Stimulated activated CD8-positive, alpha-beta memory T cell treated with anti-CD3 and anti-CD28 coated beads, Interleukin-4, amount 100 ng/mL, for 4 hours (primary cell): ENCODE measurements at places on chromosomes 4 and X.

- DNase-seq, result no peak
Measured at GRCh38 chr4:102614801-102615200, 113.6 kb downstream of the NFKB1 start.

DNA sequence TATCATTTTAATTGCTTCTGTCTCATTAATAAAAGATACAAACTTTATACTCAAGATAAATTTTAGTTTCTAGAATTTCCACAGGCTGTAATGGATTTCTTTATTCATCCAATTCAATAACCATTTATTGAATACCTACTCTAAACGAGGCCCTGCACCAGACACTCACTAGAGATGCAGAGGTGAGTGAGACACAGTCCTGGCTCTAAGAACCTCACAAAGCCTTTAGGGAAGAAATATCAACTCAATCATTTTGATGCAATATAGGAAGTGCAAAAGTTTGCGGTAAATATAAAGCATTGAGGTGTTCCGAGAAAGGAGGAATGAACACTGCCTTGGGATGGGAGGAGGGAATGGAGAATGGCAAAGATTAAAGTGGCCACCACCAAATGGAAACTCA lies 81.6 kb upstream of the SH3RF1 start:
- DNase-seq, result no peak

GRCh38 chrX:18887825-18888212 lies 96.1 kb downstream of the PHKA2 start:
- no peak for DNase-seq

- no peak for DNase-seq
Measured at GRCh38 chrX:3263681-3264126, 82.7 kb downstream of the MXRA5 start.

GRCh38 chr4:22014222-22014741 lies 65.7 kb upstream of the KCNIP4 start:
- no peak for DNase-seq

- DNase-seq, result no peak
Measured at GRCh38 chrX:78168065-78168464, 28.6 kb upstream of the TAF9B start.

DNA sequence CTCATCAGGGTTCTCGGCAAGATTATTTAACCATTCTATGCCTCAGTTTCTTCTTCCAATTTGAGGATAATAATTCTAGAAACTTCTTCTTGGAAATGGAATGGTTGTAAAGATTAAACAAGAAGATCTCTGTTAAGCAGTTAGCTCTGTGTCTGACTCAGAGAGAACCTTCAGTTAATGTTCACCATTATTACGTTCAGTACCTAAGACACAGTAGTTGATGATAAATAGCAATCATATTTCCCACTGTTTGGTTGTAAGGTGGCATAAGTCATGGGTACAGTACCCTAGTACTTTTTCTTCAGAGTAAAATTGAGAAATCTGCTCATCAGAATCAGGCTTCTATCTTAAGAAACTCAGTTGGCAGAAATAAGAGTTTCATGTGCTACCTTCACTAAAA lies 366.5 kb upstream of the BOD1L1 start:
- no peak for DNase-seq

- DNase-seq, result no peak
Measured at GRCh38 chr4:110515676-110516075, 39.7 kb downstream of the ENPEP start.

DNA sequence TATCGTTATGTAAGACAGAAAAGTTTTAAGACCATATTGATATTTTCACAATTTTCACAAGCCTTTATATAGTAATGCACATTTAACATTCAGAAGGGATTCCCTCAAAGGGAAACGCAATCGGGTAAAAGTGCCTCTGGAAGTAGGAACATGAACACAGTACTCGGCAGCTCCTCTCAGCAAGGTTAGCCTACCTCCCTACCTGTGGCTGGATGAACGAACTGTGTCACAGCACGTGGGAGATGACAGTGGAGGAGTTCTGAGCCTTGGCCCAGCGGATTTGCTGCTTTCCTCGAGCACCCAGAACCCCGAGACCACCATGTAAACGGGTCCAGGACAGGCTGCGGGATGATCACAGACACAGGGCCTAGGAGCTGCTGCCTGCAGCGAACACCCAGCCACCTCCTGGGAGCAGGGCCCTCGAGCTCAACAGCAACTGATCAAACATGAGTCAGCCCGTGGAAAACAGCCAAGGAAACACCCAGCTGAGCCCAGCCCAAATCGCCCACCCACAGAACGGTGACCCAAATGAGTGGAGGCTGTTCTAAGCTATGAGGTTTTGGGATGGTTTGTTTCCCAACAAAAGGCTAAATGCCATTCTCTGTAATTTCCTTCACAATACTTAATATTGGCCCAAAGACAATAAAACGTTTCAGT lies 30.4 kb downstream of the FAT1 start:
- DNase-seq, result no peak

GRCh38 chr4:15131551-15131950 lies 129.3 kb downstream of the CPEB2 start:
- DNase-seq, result no peak

DNA sequence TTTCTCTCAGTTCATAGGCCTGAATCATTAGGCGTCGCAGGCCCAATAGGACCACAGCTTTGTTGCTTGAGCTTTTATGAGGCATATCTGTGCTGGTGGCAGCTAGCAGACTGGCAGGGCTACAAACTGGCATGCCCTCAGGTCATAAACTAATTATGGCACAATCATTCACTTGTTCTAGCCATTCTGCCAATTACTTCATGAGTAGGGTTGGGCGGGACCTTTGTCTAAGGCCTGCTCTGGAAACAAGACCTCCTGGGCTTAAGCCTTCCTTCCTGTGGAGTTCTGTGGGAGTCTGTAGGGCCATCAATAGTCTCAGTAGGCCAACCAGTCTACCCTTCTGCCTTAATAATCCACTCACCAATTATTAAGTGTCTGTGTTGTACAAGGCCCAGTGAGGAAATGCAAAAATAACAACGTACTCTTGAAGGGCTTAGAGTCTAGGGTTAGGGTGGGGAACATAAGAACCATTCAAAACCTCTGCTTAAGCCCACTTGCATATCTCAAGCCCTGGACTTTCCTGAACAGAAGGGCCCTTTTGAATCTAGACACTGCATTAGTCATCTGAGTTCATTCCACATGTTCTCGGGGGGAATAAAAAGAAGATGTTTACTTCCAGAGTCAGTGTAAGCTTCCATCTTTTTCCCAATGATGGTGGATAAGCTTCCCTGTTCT lies 44.5 kb downstream of the SHROOM4 start:
- DNase-seq, result no peak

DNA sequence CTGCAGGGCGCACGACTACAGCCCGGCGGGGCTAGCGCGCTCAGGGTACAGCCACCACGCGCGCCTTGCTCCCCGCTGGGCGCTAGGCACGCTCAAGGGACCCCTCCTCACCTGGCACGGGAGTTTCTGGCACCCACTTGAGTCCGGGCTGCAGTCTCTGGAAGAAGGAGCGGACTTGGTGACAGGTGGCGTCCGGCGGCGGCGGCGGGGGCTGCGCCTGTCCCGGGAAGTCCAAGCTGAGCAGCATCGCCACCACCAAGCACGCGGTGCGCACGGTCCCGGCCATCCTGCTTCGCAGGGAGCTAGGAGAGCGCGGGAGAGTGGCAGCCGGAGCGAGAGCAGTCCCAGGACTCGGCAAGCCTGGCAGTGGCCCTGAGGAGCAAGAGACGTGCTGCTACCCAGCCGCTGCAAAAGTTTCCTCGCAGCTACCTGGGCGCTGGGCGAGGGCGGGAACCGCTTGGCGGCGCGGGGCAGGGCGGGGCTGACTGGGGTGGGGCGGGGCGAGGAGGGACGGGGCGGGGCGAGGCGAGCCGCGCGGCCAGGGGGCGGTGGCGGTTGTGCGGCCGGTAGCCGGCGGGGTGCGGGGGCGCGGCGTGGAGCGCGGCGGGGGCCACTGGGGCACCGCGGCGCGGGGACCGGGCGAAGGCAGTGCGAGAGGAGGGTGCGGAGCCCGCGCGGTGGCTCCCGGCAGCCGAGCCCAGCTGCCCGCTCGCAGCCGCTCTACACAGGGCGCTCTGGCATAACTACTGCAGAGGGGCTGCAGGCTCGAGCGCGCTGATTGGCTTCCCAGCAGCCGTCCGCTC lies at the start of gene GPC3:
TSS of gene GPC3 (minus strand) at position 431 of the 803 bp plus-strand sequence.
- DNase-seq, result peak; percentile 1

DNA sequence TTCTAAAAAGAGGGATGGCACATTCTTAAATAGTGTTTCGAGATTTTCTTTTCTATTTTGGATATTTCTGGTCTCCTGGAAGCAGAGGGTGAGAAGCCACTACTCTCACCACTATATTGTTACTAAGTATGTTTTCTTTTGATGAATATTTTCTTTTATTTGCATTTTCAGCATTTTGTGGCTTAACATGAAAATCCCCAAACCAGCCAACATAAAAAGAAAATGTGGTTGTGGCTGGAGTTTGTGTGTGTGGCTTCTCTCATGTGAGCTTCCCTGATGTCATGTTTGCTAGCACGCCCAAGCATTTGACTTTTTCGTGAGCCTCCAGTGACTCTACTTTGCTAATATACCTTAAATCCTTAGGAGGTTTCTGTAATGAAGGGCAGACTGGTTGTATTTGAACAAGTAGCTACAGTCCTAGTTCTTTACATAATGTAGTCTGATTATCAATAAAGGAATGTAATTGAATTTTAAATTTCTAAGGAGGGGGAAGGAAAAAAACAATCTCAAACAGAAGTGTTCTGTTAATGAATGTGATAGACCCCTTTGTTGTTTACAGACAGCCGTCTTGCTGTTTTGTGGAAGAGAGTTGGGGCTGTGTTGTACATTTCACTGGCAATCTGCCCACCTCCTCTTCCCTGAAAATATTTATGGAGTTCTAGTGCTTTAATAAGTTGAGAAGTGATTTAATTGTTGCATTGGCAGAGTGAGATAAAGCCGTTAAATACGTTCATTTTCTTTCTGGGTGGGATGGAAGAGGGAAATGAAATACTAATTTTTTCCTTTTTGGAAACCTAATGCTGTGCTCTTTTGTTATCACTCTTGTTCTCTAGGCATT lies 114.6 kb downstream of the ARHGAP10 start:
- DNase-seq, result no peak

DNA sequence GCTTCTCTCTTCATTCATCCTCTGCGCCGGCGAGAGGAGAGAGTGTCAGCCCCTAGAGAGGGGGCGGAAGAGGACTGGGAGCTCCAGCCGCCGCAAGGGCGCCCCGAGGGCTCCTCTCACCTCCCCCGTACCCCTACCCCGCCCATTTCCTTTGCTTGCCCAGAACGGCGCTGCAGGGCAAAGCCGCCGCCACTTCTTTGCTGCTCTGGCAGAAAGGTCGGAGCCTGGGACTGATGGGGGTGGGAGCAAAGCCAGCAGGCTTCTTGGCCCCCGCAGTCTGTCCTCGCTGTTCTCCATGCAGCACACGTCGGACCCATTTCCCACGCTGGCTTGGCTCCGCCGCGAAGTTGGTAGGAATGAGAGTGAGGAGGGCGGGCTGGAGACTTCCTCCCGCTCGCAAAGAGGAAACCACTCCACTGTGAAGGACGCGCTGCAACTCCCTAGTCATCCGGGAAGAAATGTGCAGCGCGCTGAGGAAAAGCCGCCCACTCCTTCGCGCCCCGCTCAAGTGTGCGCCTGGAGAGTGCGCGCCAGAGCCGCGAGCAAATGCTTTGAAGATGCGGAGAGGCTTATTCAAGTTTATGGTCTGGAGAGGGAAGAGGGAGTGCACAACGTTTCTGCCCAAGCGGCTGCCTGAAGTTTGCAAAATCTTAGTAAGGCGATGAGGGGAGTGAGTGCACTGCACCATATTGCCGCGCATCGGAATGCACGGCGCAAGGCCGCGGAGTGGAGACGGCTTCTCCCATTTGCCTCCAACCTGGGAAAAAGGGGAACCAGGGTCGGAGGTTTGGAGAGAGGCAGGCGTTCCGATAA lies 2.8 kb upstream of the PCDH7 start:
- no peak for DNase-seq

GRCh38 chrX:39157006-39157405 lies 355.7 kb downstream of the MID1IP1 start:
- no peak for DNase-seq

DNA sequence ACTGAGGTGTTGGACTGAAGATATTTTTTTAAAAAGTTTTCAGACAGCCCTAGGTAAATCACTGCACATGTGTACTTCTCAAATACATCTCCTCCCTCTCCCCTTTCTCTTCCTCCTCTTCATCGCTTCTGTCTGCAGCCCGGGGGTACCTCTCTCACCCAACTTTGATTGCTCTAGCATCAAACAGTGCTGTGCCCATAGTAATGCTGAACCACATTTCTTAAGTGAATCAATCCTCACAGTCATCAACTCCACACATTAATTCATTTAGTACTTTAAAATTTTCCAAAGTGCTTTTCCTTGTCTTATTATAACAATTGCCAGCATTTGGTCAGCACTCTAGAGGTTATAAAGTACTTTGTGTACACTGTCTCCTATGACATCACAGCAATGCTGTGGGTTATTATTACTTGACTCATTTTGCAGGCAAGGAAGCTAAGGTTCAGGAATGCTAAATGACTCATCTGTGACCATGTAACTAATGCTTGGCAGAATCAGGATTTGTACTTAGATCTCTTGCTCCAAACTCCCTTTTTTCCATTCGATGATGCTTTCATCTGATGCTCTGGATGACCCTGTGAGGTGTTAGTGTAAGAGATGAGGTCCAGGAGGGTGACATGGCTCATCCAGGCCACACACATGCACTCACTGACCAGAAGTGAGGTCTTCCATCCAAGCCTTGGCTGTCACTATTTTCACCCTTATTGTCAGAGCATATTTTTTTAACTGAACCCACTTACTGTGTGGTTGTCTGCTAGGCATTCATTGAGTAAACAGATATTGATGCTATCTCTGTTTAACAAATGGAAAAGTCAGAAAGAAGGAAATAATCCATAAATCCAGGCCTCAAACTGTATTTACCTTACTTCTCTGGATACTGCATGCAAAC lies 58.8 kb downstream of the RHOH start:
- DNase-seq, result no peak

- DNase-seq, result no peak
Measured at GRCh38 chrX:110021258-110022022, 18.5 kb downstream of the TMEM164 start.

DNA sequence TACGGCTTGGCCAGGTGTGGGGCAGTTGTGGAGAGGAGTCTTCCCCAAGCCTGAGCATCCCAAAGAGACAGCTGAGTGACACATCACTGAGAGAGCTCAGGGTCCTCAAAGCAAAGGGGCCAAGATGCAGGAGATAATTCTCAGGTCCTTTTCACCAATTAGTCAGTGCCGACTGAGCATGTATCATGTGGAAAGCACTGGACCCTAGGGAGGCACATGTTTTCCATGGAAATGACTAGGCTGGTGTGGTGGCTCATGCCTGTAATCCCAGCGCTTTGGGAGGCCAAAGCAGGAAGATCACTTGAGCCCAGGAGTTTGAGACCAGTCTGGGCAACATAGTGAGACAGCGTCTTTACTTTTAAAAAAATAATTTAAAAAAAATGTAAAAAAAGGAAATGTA lies 67.3 kb upstream of the PRPS1 start:
- no peak for DNase-seq
